ENCODE measurements at places on chromosomes 4 and X.

GRCh38 chrX:88560673-88561330, 186.2 kb upstream of the CPXCR1 start:
- H3K27me3 ChIP-seq, result no peaks in the 10 kb centered on the region
- no peaks in the 10 kb centered on the region for H3K4me1 ChIP-seq
- no peak overlapping the region for H3K27ac ChIP-seq

DNA sequence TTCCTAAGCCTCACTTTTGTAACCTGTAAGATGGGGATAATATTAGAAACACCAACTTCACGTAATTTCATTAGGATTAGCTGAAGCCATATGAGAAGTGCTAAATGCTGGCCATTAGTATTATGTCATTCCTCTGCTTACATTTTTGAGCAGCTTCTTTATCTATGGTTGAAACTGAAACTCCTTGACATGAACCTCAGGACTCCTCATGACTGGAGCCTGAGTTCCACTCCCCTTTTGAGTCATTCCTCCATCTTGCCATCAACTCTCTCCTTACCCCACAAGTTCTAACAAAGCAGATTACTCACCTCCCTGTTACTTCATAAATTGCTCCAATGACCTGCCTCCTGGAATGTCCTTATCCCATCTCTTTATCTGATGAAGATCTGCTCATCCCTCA, 123.2 kb upstream of the KCNIP4 start:
- H3K4me3 ChIP-seq, result no peak overlapping the region
- DNase-seq, result no peak
- no peaks in the 10 kb centered on the region for H3K27me3 ChIP-seq
- H3K27ac ChIP-seq, result no peak overlapping the region
- no peaks in the 10 kb centered on the region for H3K36me3 ChIP-seq
- H3K4me1 ChIP-seq, result no peaks in the 10 kb centered on the region

DNA sequence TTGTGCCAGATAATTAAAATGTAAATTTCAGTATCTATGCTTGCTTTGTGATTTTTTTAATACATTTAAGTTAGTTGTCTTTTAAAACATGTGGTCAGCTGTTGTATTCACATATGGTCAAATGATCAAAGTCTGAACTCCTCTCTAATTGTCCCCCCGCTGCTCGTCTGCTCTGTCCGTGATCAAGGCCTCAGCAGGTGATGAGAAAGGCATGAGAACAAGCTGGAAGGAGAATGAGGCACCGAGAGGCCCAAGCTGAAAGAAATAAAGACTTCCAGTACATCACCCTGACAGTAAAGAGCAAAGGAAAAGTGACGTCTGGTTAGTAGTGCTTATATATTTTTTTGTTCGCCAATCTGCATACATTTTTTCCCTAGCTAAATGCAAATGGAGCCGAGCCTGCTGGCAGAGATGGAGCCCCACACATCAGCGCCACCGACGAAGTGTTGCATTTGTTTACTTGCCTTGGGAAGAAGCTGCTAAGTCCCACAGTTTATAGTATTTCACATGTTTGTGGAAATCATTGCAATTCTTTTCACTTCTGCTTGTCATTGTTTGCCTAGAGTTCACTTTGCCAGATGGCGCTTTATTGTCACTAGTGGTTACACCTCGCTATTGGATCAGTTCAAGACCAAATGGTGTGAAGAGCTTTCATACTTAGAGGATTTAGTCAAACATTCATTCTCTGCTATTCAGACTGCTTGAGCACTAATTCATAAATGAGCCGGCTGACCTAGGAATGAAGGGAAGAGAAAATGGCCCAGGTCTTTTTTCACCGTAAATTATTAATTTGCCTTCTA, 181.5 kb downstream of the ZIC3 start:
- H3K4me3 ChIP-seq, result no peak overlapping the region
- DNase-seq, result no peak
- no peaks in the 10 kb centered on the region for H3K4me1 ChIP-seq

- peaks cover 4% of the 10 kb centered on the region for H3K4me1 ChIP-seq
- no peaks in the 10 kb centered on the region for H3K36me3 ChIP-seq
- H3K27ac ChIP-seq, result no peak overlapping the region
- no peak for DNase-seq
- no peak overlapping the region for H3K4me3 ChIP-seq
These were observed 109.8 kb upstream of the ATP6AP2 start for GRCh38 chrX:40470830-40471429.

GRCh38 chr4:42654631-42655268, 2.2 kb downstream of the ATP8A1 start:
- no peaks in the 10 kb centered on the region for H3K27me3 ChIP-seq
- no peaks in the 10 kb centered on the region for H3K4me1 ChIP-seq
- DNase-seq, result no peak
- no peak overlapping the region for H3K4me3 ChIP-seq
- H3K27ac ChIP-seq, result no peak overlapping the region
- no peaks in the 10 kb centered on the region for H3K36me3 ChIP-seq

Data from iPS DF 6.9 (cell line).